ENCODE measurements at places on chromosomes 3 and 15. TPM values are rescaled to one million over a fixed set of nuclear protein-coding genes. Genes with fewer than 3 reads are reported as not detected.
A peak's percentile ranks its signal among the peaks of the same experiment; 100 is the strongest.

SH2D7 gene
- not detected for total RNA-seq

EPB42 gene
- total RNA-seq, result not detected

CLDN16 gene
- total RNA-seq, result 4.8 TPM

GABRR3 gene
- total RNA-seq, result not detected

TLNRD1 gene
- 31.8 TPM for total RNA-seq

FAM43A gene
- 1.8 TPM for total RNA-seq

DNA sequence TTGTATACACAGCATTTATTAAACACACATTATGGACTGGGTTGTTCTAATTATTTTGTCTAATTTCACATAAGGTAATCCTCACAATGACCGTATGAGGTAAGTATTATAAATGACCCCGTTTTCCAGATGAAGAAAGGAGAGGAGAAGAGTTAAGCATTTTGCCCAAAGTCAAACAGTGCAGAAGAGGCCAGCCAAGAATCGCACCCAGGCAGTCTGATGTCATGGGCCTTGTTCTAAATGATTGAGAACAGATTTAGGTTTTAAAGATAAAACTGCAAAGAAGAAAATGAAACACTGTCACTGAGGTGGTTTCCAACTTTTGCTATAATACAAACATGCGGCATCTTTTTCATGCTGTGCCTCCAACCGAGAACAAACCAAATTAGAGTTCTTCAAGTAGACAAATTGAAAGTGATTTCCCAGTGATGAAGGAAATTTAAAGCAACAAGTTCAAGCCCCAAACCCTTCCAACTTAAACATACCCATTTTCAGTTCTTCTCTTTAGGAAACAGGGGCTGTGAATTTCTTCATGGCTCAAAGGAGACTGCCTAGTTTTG lies 155.3 kb downstream of the THRB start:
- no peak for DNase-seq
- H3K4me3 ChIP-seq, result no peak overlapping the region
- H3K27ac ChIP-seq, result no peak overlapping the region
- no peaks in the 10 kb centered on the region for H3K27me3 ChIP-seq

DNA sequence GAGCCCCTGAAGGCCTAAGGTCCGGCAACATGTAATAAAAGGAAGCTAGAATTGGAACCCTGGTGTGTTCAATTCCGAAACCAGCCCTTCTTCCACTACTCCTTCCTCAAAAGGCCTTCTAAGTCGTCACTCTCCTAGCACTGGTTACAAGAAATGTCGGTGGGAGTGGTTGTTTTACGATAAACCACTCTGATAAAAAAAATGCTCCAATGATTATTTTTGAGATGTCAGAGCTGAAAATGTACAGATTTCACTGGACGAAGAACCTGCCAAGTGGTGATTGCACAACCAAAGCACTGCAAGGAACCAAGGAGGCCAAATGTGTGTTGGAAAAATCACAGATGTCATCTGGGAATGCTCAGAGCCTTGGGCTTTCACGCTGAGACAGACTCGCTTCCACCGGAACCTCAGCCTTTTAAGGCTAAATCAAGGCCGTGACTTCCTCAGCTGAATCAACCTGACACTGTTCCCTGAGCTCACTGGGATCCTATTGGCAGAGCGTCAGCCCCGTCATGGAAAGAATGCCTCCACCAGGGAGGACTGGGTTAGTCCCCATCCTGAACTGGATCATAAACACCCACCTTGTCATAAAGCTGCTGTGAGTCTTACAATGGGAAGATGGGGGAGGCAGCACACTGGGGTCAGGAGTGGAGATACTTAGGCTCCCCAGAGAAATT lies 108.1 kb upstream of the THBS1 start:
- no peak for DNase-seq
- no peak overlapping the region for H3K27ac ChIP-seq
- H3K36me3 ChIP-seq, result no peaks in the 10 kb centered on the region

DNA sequence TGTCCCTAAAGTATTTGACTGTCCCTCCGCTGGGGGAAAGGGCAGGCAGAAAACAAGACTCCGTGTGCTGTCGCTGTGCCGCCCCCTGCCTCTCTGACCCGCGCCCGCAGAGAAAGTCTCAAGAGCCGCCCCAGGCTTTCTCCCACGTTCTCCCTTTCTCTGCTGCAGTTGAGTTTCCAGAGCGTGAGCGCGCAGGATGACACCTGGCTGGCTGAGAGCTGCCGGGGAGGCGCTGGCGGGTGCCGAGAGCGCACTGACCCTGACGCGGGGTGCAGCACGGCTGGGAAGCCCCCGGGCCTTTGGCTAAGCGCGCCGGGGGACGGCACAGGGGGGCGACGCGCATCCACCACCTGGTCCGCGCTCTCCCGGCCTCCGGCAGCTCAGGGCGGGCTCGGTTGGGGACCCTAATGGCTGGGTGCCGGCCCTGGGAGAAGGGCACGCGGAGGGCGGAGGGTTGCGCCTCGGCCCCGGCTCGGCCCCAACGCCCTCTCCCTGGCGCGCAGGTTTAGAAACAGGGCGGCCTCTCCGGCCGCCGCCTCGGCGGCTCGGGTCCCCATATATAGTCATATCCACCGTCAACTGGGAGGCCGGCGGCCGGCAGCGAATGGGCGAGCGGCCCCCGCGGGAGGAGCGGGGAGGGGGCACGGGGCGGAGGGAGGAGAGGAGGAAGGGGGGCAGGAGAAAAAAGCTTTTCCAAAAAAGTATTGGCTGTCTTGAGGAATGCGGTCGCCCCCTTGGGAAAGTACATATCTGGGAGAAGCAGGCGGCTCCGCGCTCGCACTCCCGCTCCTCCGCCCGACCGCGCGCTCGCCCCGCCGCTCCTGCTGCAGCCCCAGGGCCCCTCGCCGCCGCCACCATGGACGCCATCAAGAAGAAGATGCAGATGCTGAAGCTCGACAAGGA lies at the start of gene TPM1:
Gene TPM1, plus strand, starts transcription at position 774 of the 903 bp plus-strand sequence. Its CDS starts 83 bp downstream, at position 857.
- DNase-seq, result peak; percentile 96
- peaks cover 54% of the 10 kb centered on the region for H3K4me1 ChIP-seq
- H3K27ac ChIP-seq, result peak within 1 kb of the TSS; percentile 77
- peak within 1 kb of the TSS; percentile 98 for H3K4me3 ChIP-seq
- H3K36me3 ChIP-seq, result peaks cover 62% of the 10 kb centered on the region

DNA sequence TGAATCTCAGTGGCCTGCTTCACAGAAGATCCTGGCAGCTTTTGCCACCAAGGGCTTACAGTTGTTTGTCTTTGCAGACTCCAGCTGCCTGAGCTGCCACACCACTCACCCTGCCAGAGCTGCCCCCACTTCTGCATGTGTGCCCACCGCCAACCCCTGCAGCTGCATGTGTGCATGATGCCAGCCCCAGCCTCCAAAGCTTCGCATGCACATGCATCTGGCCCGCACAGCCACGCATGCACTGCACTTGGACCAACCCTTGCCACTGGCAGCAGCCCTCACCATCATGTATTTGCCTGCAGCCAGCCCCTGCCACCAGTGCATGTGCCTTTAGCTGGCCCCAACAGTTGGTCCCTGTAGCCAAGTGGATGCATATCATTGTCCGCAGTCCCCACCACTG lies 31.3 kb downstream of the CCDC54 start:
- H3K4me3 ChIP-seq, result no peak overlapping the region
- H3K27me3 ChIP-seq, result no peaks in the 10 kb centered on the region
- peaks cover 8% of the 10 kb centered on the region for H3K4me1 ChIP-seq
- H3K27ac ChIP-seq, result no peak overlapping the region

DNA sequence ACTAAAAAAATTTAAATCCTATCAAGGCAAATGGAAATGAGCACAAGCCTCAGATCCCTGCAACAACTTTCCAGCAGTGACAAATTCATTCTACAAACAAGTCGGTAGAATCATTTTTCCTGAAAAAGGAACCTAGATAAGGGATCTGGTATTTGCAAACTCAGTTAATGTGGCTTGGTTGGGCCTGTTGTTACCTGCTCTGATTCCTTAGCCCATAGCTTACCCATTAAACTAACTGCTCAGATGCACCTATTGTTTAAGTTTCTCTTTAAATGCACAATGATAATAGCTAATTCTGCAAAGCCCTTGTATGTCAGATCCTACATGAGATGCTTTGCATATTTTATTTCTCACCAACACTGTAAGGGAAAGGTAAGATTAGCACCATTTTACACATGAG lies 377.4 kb upstream of the RGMA start:
- no peak overlapping the region for H3K27ac ChIP-seq
- no peak overlapping the region for H3K4me3 ChIP-seq
- no peak for DNase-seq
- peaks cover 12% of the 10 kb centered on the region for H3K4me1 ChIP-seq
- no peaks in the 10 kb centered on the region for H3K36me3 ChIP-seq

DNA sequence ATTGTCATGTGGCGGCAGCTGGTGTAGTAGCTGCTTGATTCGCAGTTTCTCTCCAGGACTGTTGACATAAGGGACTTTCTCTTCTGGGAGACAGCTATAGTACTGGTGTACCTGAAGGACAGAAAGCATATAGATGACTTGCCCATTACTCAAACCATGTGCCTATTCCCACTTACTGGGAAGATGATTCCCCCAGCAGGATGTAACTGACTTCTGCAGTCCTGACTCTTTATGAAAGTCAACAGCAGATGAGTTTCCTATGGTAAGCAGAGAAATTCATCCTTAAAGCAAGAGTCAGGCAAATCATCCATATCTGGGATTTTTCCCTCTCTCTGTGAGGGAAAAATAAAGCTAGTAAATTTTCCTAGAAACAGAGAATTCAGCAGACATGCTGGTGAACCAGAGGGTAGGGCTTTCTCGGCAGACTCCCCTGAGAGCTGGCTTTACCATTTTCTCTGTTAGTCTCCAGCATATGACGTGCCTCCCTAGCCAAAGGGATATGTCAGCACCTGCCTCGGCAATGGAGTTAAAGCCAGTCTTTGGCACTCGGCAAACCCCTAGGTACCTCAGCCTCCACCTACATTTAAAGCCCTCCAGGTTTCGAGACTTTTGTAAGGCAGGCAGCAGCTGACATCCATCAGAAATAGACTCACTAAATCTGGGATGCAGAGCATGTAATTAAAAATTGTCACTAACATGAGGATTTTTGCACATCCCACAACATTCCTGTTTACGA lies 62.1 kb downstream of the PRICKLE2 start:
- no peak for DNase-seq
- no peak overlapping the region for H3K4me3 ChIP-seq

DNA sequence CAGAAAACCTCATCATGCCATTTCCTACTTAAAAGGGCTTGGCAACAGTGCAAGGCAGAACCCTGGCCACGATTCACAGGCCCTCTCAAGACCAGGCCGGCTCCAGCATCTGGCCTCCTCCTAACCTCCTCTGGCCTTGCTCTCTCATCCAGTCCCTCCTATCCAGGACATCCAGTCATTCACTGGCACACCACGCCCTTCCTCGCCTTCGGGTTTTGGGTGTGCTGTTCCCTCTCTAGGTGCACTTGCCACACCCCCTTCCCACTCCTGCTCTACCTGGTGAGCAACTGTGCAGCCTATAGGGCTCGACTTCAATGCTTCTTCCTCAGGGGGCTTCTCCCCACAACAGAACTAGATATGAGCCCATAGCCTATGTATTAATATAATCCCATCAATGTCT lies 317.1 kb downstream of the ARRDC4 start:
- H3K4me3 ChIP-seq, result no peak overlapping the region
- DNase-seq, result no peak
- H3K27ac ChIP-seq, result no peak overlapping the region

DNA sequence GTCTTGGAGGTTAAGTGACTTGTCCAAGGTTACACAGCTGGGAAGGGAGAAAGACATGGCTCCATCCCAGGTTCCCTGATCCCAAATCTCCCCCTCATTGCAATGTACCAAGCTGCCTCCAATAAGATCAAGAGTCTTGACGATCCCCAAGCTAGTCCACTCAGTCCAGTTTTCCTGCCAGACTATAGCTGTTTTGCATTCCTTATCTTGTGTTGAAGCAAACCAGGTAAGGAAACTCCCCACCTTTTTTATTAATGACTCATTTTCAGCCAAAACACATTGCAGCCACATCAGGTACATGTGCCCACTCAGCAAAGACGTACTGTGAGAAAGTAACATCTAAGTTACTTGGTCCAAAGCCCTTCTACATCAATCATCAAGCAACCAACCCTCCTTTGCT lies 41.9 kb downstream of the LIPC start:
- peak overlapping the region; percentile 92 for H3K27ac ChIP-seq
- H3K4me1 ChIP-seq, result peaks cover 58% of the 10 kb centered on the region
- H3K27me3 ChIP-seq, result no peaks in the 10 kb centered on the region
- H3K4me3 ChIP-seq, result peak overlapping the region; percentile 66
- peaks cover 36% of the 10 kb centered on the region for H3K36me3 ChIP-seq
- DNase-seq, result peak; percentile 67

DNA sequence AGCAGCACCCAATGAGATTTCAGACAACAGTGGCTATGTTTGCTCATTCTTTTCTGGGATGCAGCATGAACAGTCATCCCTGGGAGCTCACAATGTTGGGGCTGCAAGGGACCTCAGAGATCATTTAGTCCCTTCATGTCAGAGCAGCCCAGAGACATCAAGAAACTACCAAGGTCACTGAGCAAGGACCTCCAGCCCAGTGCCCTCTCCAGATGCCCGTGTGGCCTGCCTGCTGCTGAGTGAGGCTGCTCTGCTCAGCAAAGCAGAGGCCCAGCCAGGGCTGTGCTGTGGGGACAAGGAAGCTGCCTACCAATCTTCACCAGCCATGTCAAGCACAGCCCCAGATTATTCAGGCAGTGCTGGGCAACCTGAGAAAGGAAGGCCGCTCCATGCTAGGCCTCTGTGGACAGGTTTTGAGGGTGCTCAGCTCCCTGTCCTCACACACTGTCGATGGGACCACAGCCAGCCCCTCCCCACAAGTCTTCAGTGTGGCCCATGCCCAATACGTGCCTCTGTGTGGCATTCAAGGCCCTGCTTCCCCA lies 99.7 kb downstream of the DAPK2 start:
- H3K4me3 ChIP-seq, result no peak overlapping the region
- H3K27me3 ChIP-seq, result peaks cover 13% of the 10 kb centered on the region
- peaks cover 3% of the 10 kb centered on the region for H3K36me3 ChIP-seq
- peaks cover 16% of the 10 kb centered on the region for H3K4me1 ChIP-seq

DNA sequence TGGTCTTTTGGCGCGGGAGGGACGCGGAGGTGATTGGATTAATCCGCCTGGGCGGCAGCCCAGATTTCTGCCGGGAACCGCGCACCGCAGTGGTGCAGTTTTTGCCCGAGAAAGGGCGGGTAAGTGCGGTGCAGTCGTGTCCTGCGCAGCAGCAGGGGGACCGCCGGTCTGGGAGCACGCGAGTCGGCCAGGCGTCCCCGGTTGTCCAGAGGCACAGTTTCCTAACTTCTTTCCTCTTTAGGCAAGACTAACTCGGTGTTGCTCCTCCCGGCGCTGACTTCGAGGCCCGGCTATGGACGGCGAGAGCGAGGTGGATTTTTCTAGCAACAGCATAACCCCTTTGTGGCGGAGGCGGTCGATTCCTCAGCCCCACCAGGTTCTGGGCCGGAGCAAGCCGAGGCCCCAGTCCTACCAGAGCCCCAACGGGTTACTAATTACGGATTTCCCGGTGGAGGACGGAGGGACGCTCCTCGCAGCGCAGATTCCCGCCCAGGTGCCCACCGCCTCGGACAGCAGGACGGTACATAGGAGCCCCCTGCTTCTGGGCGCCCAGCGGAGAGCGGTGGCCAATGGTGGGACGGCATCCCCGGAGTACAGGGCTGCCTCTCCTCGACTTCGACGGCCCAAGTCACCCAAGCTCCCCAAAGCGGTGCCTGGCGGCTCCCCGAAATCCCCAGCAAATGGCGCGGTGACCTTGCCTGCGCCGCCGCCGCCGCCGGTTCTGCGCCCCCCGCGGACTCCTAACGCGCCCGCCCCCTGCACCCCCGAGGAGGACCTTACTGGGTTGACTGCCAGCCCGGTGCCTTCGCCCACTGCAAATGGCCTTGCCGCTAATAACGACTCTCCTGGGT lies 736 bp downstream of the ARHGEF26 start:
- DNase-seq, result peak; percentile 65
- H3K4me1 ChIP-seq, result peaks cover 50% of the 10 kb centered on the region
- H3K27ac ChIP-seq, result peak overlapping the region; percentile 6
